ENCODE measurements at places on chromosomes 5 and 9.
A peak's percentile ranks its signal among the peaks of the same experiment; 100 is the strongest.

- DNase-seq, result no peak
Measured at GRCh38 chr9:113817171-113817570, 58.9 kb upstream of the ZNF618 start.

GRCh38 chr5:120365656-120366446 lies 98.2 kb upstream of the PRR16 start:
- DNase-seq, result no peak

DNA sequence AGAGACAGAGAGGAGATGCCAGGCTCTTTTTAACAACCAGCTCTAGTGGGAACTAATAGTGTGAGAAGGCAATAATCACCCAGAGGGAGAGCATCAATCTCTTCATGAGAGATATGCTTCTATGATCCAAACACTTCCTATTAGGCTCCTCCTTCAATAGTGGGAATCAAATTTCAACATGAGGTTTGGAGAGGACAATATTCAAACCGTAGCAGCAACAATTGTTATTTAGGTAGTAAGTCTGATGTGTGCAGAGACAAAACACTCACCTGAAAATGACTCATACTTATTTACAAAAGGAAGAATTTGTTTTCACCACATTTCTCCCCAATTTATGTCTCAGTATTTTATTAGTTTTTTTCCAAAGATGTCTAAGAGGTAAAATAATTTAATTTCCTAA lies 144.3 kb downstream of the ST8SIA4 start:
- peak; percentile 18 for DNase-seq

DNA sequence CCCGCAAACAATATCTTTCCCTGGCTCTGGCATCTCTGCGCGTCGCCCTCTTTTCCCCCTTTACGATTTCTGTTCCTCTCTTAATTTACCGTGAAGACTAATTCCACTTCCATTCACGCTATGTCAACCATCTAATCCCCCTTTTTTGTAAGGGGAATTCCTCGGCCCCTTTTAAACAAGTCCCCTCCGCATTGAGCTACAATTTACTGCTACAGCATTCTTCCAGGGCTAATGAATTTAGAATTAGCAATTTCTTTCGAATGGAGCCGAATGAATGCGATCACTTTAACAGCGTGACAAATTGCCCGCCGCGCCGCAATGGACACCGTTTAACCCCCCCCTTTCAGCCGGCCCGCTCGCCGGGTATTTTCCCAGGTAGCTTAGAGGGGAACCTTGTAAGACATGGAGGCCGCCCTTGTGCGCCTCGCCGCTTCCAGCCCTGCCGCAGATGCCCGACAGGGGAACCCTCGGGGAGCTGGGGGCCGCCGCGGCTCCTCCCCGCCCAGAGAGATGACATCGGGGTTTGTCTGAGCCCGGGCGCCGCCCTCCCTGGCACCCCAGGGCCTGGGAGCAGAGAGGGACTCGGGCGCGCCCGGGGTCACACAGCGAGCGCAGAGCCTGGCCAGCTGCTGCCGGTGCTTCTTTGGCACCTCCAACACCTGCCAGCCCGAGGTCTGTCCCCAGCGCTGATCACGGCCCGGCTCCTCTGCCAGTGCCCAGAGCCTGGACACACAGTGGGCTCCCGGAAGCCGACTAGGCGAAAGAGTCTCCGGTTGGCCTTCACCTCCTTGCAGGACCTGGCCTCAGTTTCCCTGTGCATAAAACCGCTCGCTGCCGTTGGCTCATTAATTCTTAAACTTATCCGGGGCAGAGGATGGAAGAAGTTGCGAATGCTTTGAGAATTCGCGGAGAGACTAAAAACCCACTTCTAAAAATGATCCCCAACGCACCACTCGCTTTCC lies 1.3 kb downstream of the PRDM12 start:
- DNase-seq, result no peak

DNA sequence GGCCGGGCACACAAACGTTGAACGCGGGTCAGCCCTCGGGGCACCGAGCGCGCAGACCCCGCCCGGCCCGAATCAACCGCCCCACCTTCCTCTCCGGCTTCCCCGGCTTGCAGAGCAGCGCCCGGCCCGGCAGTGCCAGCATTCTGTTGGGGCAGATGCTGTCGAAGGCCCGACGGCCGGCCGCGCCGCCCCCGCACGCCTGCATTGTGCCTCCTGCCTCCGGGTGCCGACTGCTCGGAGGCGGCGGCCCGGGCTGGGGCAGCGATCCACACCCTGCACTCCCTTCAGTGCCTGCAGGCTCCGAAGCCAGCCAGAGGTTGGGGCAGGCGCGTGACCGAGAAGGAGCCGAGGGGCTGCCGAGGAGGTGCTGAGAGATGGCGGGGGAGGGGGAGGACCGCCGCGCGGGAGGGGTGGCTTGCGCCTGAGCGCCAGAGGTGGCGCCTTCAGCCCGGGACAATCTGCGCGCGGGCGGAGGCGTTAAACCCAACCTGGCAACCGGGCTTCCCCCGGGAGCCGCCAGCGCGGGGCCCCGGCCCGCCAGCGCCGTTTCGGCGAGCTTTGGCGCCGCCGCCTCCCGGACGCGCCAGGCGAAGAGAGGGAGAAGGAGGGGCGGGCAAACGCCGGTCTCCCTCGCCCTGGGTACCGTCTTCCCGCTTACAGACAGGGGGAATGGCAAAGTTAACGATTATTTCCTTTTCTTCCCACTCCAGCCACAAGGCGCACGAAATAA lies at the start of gene MCIDAS:
MCIDAS (minus strand) TSS at position 382 of the 730 bp plus-strand sequence; CDS start at position 205, 177 bp downstream.
- DNase-seq, result peak; percentile 71

- no peak for DNase-seq
Measured at GRCh38 chr9:77011973-77012821, 7.3 kb upstream of the FOXB2 start.

DNA sequence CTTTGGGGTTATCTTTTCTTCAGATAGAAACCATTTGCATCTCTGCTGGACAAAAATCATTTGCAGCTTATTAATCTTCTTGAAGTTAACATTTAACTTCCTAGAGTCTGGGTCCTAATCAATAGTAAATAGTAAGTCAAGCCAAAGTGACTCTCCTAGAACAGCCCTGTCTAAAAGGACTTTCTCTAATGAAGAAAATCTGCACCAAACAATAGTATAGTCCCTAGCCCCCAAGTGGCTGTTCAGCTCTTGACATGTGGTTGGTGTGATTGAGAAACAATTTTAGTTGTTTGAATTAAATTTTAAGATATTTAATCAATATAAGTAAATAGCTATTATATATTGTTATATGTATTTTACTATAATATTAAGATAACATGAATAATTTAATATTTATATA lies 64.6 kb upstream of the SHB start:
- DNase-seq, result no peak

GRCh38 chr5:98365126-98365525 lies 408.3 kb upstream of the RGMB start:
- peak; percentile 6 for DNase-seq

DNA sequence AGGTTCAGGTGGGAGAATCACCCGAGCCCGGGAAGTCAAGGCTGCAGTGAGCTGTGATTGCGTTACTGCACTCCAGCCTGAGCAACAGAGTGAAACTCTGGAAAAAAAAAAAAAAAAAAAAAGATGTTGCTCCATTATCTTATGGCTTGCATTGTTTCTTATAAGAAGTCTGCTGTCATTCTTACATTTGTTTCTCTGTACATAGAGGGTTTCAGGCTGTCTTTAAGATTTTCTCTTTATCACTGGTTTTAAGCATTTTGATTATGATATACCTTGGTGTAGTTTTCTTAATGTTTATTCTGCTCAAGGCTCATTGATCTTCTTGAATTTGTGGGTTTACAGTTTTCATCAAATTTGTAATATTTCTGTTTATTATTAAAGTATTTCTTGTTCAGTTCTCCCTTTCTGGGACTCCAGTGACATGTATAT lies 35.2 kb downstream of the MVB12B start:
- no peak for DNase-seq

GRCh38 chr5:118461436-118461835 lies 526.9 kb downstream of the DTWD2 start:
- DNase-seq, result no peak

DNA sequence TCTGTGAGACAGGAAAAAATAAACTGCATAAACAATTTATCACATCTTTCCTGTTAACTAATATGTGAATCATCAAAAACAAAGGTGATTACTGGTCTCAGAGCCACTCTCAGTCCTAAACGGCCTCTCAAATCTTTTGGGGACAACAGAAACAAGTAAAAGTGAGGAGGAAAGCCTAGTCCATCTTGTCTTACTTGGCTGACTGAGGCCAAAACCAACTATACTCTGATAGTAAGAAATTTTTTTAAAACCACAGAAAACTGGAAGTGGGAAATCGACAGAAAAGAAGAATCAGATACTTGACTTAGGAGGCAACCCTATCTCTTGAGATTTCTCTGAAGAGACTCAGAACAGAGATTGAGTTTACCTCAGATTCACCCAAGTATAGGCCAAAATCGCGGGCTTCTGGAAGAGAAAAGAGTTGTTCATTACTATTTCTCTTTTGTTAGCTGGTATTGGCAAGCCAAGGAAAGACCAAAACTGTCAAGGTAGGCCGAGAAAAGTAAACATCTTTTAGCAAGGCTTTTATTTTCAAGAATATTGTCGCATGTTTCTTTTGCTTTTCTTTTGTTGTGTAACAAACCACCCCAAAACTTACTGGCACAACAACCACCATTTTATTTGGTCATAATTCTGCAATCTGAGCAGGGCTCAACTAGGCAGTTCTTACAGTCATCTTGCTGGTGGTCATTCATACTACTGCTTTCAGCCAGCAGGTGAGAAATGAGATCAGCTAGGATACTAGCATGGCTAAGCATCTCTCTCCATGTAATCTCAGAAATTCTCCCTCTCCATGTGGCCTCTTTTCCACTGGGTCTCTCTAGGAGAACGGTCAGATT lies 46.1 kb downstream of the RFX3 start:
- no peak for DNase-seq

DNA sequence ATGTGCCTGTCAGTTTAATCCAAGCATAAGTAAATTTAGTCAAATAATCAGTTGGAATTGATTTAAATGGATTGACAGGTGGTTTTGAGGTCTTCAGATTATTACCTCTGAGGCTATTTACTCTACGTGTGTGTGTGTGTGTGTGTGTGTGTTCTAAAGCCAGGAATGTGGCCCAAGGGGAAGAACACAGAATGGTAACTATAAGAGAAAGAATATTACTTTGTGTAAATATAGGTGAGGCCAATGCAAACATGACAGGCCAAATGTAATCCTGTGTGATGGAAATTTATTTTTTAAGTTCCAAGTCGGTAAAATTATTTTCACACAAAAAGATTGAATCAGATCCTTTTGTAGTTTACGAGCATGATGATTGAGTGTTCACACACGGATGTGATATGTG lies 390.0 kb downstream of the PLK2 start:
- DNase-seq, result no peak

DNA sequence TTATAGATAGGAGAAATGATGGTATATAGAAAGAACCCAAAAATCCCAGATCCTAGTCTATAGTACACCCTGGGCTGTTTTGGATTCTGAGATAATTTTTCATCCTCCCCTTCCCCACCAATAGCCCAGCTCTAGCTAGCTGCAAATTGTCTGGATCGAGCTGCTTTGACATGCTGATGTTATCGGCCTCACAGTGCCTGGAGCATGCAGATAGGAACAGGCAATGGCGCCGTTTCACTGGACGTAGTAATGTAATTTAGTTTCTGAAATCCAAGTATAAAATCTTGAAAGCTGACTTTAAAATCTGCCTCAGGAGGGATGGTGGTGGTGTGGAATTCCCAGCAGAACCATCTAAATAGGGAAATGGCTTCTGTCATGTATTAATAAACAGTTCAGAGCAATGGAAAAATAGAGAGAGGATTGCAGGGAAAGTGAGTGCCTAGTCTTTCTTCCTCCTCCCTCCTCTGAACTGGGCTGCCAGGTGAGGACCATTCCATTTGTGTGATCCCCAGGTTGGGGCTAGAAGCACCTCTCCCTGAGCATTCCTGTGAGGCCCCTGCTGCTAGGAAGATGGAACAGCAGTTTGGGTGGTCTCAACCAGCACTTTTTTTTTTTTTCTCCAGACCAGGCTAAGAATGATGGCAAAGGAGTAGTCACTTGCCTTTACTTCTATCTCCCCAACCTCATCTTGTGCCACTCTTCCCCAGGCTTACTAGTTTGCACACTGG lies 31.9 kb downstream of the FAM219A start:
- DNase-seq, result no peak

GRCh38 chr9:119963258-119963797 lies 594.1 kb upstream of the BRINP1 start:
- peak; percentile 63 for DNase-seq

- DNase-seq, result no peak
Measured at GRCh38 chr5:156971415-156971814, 8.4 kb upstream of the TIMD4 start.

- DNase-seq, result no peak
Measured at GRCh38 chr5:127967323-127967982, 116.1 kb upstream of the SLC12A2 start.

- DNase-seq, result no peak
Measured at GRCh38 chr9:9091387-9091786, 1291.8 kb upstream of the DMAC1 start.

DNA sequence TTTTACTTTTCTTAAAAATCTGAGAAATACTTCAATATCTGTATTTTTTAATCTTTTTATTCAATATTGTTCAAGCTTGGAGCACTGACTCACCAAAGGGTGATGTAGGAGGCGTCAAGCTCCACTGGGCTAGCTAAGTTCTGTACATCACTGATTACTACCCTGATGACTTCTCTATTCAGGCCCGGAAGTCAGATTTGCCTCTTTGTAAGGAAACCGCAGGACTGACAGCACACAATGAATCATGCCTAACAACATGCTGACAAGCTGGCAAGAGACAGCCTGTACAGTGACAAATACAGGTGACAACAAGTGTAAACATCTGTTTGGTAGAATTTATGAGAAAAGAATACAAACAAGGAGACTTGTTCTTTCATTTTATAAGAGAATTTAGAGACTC lies 627.9 kb upstream of the RORB start:
- peak; percentile 89 for DNase-seq

DNA sequence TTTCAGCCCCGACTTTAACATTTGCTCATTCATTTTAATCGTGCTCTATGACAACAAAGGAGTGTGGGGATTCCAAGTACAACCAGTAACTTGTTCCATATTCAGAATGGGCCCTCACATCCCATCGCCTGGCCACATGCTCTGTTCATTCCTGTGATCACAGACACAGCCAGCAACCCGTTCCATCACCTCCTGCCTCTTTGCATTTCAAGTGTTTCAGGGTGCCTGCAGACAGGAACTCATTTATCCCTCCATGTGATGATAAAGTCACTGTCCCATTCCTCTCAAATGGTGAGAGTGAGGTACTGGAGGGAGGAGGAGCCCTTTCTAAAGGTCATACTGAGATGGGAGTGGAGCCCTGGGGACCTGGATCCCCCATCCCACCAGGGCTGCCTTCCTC lies 571.1 kb downstream of the MAT2B start:
- no peak for DNase-seq

GRCh38 chr5:163614787-163615186 lies 109.4 kb downstream of the MAT2B start:
- no peak for DNase-seq

GRCh38 chr9:20929276-20929675 lies 102.2 kb downstream of the HACD4 start:
- DNase-seq, result no peak

- DNase-seq, result no peak
Measured at GRCh38 chr5:130282049-130282448, 377.8 kb downstream of the CHSY3 start.

Measured in SW480 (cell line).